Stimulated activated CD8-positive, alpha-beta memory T cell treated with anti-CD3 and anti-CD28 coated beads, Interleukin-7, amount 100 ng/mL, for 48 hours (primary cell): ENCODE measurements at places on chromosomes 11 and 22.

GRCh38 chr22:41915035-41915785 is at the start of gene SHISA8:
SHISA8 (minus strand) TSS chr22:41915074; CDS start chr22:41914667, 407 bp downstream.
- DNase-seq: no peak

GRCh38 chr11:30244265-30244664 is 13.5 kb downstream of the FSHB start:
- no peak for DNase-seq

GRCh38 chr11:75775056-75775455 is 6.5 kb downstream of the DGAT2 start:
- DNase-seq: no peak

- DNase-seq: no peak
These were observed 18.4 kb downstream of the YDJC start for GRCh38 chr22:21611210-21611977.

DNA sequence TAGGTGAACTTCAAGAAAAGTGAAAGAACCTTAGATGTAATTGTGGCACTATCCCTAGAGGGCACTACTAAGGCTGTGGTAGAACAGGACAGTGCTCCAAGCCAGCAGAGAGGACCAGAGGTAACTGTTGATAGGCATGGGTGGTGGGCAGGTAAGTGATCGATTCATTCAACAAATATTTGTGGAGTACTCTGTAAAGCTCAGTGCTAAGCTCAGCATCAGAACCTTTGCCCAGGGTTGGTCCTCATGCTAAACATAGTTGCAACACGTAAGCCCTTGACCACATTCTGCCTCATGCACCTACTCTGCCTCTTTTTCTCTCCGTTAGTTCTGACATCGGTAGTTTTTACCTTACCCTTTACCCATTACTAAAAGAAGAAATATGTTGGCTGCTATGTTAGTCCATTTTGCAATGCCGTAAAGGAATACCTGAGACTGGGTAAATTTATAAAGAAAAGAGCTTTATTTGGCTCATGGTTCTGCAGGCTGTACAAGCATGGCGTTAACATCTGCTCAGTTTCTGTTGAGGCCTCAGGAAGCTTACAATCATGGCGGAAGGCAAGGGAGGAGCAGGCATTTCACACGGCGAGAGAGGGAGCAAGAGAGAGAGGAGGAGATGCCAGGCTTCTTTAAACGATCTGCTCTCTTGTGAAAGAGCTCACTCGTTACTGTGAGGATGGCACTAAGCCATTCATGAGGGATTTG is 18.4 kb upstream of the NNMT start:
- no peak for DNase-seq

GRCh38 chr11:112871909-112872500 is 89.2 kb upstream of the NCAM1 start:
- no peak for DNase-seq

GRCh38 chr11:115916608-115917007 is 412.4 kb upstream of the CADM1 start:
- DNase-seq: no peak

GRCh38 chr22:40463017-40463631 is 92.7 kb downstream of the SGSM3 start:
- no peak for DNase-seq
